ENCODE measurements at places on chromosomes 7 and 10. TPM values are rescaled to one million over a fixed set of nuclear protein-coding genes. Genes with fewer than 3 reads are reported as not detected.

The HOXA4 gene
- total RNA-seq, result not detected

The NYAP1 gene
- total RNA-seq, result 0.59 TPM

The PALD1 gene
- 2.8 TPM for total RNA-seq

The MTPN gene
- 85.7 TPM for total RNA-seq

The UNC5B gene
- total RNA-seq, result 61.5 TPM

The SOSTDC1 gene
- total RNA-seq, result not detected

The GJD4 gene
- total RNA-seq, result not detected

The PDK4 gene
- total RNA-seq, result 128 TPM

The SSC4D gene
- 0.37 TPM for total RNA-seq

The CRCP gene
- 27.3 TPM for total RNA-seq

The ABCF2 gene
- 39.1 TPM for total RNA-seq

The PILRA gene
- total RNA-seq, result not detected

The HOXA13 gene
- total RNA-seq, result not detected

The PNLIP gene
- total RNA-seq, result not detected

The AP4M1 gene
- total RNA-seq, result 17.2 TPM

The GRM3 gene
- not detected for total RNA-seq

The POU6F2 gene
- total RNA-seq, result not detected

The ZNF467 gene
- 8.5 TPM for total RNA-seq

The OR2F1 gene
- total RNA-seq, result not detected

The VPS37D gene
- total RNA-seq, result 3.1 TPM

The IKZF1 gene
- not detected for total RNA-seq

The NME8 gene
- not detected for total RNA-seq

The HKDC1 gene
- not detected for total RNA-seq

The OR2A42 gene
- total RNA-seq, result not detected

The KLF14 gene
- not detected for total RNA-seq

The ERVW-1 gene
- not detected for total RNA-seq

The HTR5A gene
- not detected for total RNA-seq

The INHBA gene
- 1.5 TPM for total RNA-seq

The ACTL6B gene
- not detected for total RNA-seq

The ZNF679 gene
- not detected for total RNA-seq

The PNLIPRP3 gene
- total RNA-seq, result not detected

The SLC18A2 gene
- total RNA-seq, result not detected

The FAM237B gene
- total RNA-seq, result not detected

The TACR2 gene
- 0.06 TPM for total RNA-seq

The MGAM2 gene
- not detected for total RNA-seq

All from cardiac ventricle fibroblast (primary cell).